ENCODE measurements at places on chromosomes 1 and 21.

- no peak for DNase-seq
Measured at GRCh38 chr1:193726722-193727121, 540.3 kb upstream of the B3GALT2 start.

- no peak for DNase-seq
Measured at GRCh38 chr1:197884173-197884572, 18.3 kb upstream of the C1orf53 start.

DNA sequence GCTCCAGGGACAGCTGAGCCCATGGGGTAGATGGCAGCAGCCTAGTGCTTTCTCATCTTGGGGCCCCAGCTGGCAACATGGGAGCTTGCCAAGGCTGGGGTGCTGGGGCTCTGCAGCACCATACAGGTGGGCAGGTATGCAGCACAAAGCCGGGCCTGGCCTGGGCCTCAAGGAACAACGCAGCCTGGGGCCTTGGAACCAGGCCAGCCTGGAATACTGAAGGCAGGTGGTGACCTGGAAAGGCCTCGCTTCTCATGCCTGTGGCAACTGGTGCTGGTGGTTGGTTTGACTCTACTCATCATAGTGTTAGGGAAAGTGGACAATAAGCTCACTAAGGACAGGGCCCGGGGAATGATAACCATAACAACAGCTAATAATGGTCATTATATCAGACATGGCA, 27.0 kb upstream of the SDHB start:
- no peak for DNase-seq

GRCh38 chr21:15054089-15054488, 10.7 kb downstream of the NRIP1 start:
- no peak for DNase-seq

GRCh38 chr1:1907098-1907736, 7.8 kb upstream of the CALML6 start:
- no peak for DNase-seq

GRCh38 chr21:26790296-26790695, 54.9 kb downstream of the ADAMTS1 start:
- DNase-seq = no peak

GRCh38 chr1:89871768-89872473, 51.1 kb downstream of the LRRC8D start:
- no peak for DNase-seq

- DNase-seq = no peak
Measured at GRCh38 chr1:35434703-35435102, 122.5 kb downstream of the KIAA0319L start.

GRCh38 chr21:24150753-24151152, 1456.5 kb downstream of the MRPL39 start:
- no peak for DNase-seq

GRCh38 chr1:235336903-235337302, 8.5 kb downstream of the GGPS1 start:
- DNase-seq = no peak

- no peak for DNase-seq
Measured at GRCh38 chr1:218748071-218748470, 402.9 kb downstream of the TGFB2 start.

DNA sequence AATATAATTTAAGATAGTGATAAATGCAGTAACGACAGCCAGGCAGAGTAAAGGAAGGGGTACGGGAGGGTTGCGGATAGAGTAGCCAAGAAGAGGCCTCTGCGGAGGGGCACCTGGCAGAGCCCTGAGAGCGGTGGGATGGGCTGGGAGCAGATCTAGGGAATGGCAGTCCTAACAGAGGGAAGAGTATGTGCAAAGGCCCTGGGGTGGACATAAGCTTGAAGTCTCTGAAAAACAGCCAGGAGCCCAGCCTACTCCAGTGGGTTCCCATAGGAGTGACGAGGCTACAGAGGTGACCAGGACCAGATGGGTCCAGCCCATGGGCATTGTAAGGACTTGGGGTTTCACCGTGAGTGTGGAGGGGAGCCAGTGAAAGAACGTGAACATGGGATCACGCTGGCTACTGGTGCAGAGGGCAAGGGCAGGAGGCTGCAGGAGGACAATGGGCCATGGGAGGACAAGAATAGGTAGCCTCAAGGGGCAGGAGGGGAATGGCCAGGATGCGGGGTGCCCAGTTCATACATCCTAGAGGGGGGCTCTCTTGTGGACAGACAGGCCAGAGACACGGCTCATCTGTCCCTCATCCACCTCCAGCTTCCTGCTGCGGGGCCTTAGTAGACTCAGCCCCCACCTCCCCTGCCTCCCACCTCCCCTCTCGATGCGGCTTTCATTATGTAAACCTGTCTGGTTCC, 185.7 kb upstream of the VAMP3 start:
- no peak for DNase-seq

- no peak for DNase-seq
Measured at GRCh38 chr1:26318338-26319064, 743 bp downstream of the CD52 start.

- no peak for DNase-seq
Measured at GRCh38 chr21:21813289-21813688, 815.1 kb downstream of the NCAM2 start.

DNA sequence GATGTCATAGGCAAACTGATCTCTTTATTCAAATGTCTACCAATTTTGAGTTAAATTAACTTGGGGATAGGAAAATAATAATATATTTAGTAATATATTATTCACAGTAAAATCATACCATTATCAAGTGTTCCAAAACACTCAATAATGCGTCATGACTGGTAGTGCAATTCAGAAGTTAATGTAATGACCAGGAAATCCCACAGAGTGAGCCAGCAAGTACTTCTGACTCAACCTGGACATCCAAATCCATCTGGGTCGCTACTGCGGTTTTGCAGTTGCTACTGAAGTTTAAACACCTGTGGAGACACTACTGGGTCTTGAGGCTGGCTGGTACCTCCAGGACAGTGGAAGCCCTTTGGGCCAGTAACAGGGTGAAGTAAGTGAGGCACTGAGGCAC, 44.8 kb downstream of the DPYD start:
- no peak for DNase-seq

GRCh38 chr1:159755451-159756007, 25.2 kb upstream of the DUSP23 start:
- DNase-seq = no peak

DNA sequence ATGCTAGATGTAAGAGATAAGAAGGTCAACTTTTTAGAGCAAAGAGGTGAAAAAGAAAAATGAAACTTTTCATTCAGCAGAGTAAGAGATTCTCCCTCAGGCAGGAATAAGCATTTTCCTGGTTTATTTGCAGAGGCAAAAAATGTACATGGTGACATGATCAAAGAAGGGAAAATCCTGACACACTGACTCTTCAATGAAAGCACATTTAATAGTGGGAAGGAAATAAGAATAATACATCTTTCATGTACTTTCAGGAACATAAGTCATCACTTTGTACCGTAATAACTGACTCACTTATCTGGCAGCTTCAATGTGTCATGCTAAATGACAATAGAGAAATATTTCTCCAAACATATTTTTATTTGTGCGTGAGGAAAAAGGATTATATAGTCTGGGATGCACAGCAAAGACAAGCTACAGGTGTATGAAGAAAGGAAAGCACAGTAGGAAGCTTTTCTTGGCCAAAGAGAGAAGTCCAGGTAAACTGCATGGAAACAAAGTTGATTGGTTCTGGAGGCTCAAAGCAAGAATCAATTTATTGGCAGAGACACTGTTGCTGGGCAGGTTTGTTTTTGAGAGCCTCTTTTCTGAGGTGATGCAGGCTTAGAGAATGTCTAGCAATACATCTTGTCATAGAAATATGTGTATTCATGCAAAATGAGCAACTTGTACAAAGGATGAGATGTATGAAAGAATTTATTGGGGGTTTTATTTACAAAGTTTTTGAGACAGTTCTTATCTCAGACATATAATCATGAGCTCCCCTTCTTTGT, 1409.0 kb downstream of the PLA2G4A start:
- DNase-seq = no peak

DNA sequence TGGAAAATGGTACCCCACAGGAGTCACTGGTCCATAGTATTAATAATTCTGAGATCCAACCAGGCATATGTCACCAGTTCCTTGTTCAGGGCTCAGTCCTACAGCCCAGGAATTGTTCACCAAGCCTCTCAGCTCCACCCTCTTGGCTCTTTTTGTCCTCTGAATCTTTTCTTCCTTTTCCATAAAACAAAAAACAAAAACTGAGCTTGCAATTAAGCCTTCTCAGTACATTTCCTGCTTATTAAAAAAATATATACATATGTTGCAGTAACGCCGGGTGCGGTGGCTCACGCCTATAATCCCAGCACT, 23.4 kb upstream of the KIF1B start:
- no peak for DNase-seq

GRCh38 chr1:61436016-61436415, 288.9 kb downstream of the TM2D1 start:
- no peak for DNase-seq

GRCh38 chr1:63935553-63935952, 161.7 kb downstream of the ROR1 start:
- DNase-seq = no peak

DNA sequence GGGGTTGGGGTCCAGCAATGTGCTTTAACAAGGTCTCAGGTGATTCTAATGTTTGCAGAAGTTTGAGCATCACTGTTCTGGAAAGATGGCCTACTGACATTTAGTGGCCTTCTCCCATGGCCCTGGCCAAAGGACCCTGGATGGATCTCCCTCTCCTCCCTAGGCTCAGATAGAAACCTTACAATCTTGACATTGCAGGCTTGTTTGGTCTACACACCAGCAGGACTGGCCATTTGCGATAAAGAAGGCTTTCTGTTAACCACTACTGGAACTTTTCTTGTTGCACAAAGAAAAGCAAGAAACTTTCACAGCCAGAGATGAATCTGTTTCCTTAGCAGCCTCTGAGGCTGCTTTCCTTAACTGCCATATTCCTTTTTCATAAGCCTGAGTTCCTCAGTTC, 6.2 kb downstream of the DNALI1 start:
- no peak for DNase-seq

- DNase-seq = no peak
Measured at GRCh38 chr1:39632323-39632681, 7.1 kb downstream of the HEYL start.

- no peak for DNase-seq
Measured at GRCh38 chr21:42523941-42524340, 10.3 kb downstream of the SLC37A1 start.

GRCh38 chr1:47436304-47436978, 1.4 kb upstream of the FOXD2 start:
- DNase-seq = peak; percentile 45

- DNase-seq = peak; percentile 13
Measured at GRCh38 chr1:231866392-231867331, 240.1 kb downstream of the DISC1 start.

GRCh38 chr21:27586326-27586725, 619.4 kb upstream of the ADAMTS5 start:
- DNase-seq = no peak

DNA sequence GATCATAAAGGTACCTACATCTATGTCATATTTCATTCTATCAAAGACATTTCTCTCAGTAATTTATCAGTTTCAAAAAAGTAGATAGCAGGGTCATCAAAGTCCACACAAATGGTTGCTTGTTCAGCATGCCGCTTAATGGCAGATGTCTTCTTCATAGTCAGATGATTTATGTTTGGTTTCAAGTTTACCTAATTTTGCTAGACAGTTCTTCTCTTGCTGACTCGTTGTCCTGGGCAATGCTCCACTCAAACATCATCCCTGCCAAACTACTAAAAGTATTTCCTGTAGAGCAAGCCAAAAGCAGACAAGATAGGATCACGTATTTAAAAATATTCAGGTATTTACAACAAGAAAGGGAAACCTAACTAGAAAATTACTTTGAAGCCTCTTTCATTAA, 13.6 kb downstream of the NUP210L start:
- DNase-seq = no peak

- no peak for DNase-seq
Measured at GRCh38 chr1:205026181-205026580, 16.8 kb upstream of the CNTN2 start.

- no peak for DNase-seq
Measured at GRCh38 chr1:235682216-235682615, 32.6 kb upstream of the GNG4 start.

DNA sequence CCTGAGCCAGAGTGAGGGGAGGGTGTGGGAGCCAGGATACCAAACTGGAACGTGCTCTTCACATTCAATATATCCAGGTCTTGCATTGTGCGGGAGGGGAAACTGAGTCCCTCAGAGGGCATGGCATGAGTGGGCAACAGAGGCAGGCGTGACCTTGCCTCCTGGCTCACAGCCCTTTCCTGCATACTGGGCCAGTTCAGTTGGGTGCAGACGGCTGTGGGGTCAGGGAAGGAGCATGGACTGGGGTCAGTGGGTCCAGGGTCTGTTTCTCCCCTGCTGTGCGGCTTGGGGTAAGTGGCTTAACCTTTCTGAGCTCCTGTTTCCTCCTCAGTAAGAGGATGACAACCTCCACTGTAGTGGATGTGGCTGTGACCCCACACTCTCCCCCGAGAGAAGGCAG, 16.6 kb downstream of the SERINC2 start:
- DNase-seq = no peak

DNA sequence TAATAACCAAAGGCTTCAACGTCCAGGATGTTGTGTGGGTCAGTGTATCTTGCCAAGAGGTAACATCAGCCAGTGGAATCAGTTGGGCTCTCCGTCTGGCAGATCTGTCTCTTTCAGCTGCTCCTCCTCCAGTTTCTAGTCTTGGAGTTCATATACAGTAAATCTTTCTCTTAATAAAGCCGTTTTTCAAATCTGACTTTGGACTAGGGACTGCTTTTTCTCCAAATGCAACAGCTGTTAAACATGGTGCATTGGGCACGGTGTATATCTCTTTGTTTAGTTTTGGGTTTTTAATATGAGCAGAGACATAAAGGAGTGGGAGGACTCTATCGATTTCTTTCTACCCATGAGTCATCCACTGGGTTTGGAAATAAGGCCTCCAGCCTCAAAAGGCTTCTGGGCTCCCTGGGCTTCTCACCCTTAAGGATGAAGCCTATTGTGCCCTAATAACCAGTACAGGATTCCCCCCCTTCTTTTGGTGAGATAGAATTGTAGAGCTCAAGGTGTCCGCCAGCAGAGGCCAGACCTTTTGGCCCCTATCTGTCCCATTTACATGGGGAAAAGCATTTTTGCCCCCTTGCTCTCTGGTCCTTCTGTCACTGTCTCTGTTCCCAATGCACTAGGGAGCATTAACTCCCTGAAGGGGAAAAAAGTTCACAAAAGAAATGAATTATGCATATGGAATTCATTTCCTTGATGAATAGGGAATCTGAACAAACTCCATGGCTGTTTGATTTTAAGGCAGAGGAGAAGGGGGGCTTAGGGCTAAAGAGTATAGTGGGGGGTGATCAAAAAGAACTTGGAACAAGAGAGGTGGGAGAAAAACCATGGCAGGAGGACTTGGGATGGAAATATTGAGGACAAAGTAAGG, 86.0 kb downstream of the PBX1 start:
- no peak for DNase-seq

- no peak for DNase-seq
Measured at GRCh38 chr1:159188375-159188788, 16.3 kb upstream of the ACKR1 start.

GRCh38 chr1:71755441-71755840, 526.9 kb downstream of the NEGR1 start:
- no peak for DNase-seq

GRCh38 chr1:106584107-106584506, 472.4 kb upstream of the PRMT6 start:
- DNase-seq = no peak

DNA sequence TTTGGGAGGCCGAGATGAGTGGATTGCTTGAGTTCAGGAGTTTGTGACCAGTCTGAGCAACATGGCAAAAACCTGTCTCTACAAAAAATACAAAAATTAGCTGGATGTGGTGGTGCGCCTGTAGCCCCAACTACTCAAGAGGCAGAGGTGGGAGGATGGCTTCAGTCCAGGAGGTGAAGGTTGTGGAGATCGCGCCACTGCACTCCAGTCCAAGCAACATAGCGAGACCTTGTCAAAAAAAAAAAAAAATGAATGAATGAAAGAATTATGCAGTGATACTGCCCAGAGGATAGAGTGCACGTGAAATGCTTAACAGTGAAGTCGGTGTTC, 429 bp upstream of the DPH2 start:
- DNase-seq = no peak

All from stimulated activated CD8-positive, alpha-beta memory T cell treated with anti-CD3 and anti-CD28 coated beads, Interleukin-15, amount 100 ng/mL, for 24 hours (primary cell).